ENCODE measurements at places on chromosomes 11 and 22.

- DNase-seq: no peak
Measured at GRCh38 chr11:117187007-117187406, 8.5 kb downstream of the SIDT2 start.

DNA sequence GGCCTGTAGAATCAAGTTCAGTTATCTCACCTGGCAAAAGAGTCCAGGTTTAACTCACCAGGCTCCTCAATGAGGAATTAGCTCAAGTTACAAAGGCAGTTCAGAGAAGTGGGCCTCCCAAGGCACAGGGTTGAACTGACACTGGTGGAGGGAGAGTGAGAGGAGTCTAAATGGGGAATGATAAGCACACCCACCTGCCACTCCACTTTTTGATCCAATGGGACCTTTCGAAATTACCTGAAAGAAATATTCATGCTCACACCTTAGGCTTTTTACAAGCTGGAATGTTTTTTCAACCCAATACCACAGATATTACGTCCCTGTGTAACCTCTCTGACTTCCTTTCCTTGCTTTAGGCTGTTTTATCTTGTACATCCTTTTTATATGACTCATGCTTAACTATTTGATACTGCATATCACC lies 642.7 kb upstream of the TENM4 start:
- no peak for DNase-seq

DNA sequence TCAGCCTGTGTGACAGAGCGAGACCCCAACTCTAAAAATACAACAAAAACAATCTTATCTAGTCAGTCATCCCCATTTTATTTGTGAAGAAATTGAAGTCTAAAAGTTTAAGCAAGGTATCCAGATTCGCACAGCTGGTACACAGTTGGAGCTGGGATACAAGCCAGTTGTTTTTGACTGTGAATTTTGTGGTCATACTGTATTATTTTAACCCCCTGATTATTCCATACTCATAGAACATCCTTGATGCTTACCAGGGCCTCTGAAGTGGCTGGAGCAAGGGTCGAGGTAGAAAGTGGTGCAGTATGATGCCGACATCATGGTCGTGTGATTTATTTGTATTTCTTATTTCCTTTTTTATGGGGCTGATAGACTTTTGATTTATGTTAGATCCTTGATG lies 50.0 kb downstream of the BID start:
- DNase-seq: no peak

DNA sequence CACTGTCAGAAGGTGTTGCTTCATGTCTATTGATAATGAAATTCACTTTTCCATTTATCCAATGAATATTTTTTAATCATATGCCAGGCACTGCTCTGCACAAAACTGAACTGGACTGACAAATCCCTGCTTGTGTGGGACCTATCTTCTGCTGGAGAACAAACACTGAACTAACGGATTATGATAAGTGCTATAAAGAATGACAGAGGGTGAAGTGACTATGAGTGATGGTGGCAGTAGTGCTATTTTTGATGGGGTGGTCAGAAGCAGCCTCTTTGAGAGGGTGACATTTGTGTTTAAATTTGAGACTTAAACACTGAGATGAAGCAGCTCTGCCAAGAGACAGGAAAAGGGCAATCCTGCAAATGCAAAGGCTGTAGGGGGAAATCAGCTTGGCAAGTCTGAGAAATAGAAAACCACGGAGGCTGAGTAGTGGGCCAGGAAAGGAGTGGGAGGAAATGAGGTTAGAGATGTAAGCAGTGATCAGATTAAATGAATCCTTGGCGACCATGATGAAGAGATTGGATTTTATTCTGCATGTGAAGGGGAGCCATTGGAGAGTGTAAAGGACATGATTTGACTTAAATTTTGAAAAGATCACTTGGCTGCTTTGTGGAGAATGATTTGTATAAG lies 6.0 kb downstream of the TBCEL start:
- DNase-seq: no peak

- DNase-seq: no peak
Measured at GRCh38 chr11:19673924-19674729, 38.5 kb upstream of the NAV2 start.

DNA sequence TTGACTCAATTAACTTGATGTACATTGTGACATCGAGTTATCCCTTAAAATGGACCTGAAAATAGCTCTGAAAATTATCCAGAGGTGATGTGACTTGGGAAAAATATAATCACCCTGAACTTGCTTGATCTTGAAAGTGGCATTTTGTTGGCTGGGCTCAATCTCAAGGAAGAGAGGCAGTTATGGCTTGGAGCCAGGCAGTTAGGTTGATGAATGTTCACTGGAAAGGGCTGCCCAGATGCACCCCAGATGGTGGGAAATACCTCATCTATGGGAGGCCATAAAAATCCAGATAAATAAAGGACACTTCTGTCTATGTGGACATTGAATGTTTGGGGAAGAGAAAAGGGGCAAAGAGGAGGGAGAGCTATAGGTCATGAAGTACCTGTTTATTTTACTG lies 55.7 kb upstream of the OR5AN1 start:
- DNase-seq: no peak

GRCh38 chr11:117834068-117834810 lies 9.7 kb upstream of the FXYD2 start:
- DNase-seq: no peak

- DNase-seq: no peak
Measured at GRCh38 chr11:16924826-16925560, 89.2 kb downstream of the PLEKHA7 start.

Data from fibroblast of skin of left biceps (primary cell).